Natural killer cell treated with Interleukin-12 subunit alpha and Interleukin-12 subunit beta and Interleukin-15 and Interleukin-18, amount 100 ng/mL, for 72 hours (primary cell): ENCODE measurements at places on chromosomes 5 and 9. TPM values are rescaled to one million over a fixed set of nuclear protein-coding genes. Genes with fewer than 3 reads are reported as not detected.

DNA sequence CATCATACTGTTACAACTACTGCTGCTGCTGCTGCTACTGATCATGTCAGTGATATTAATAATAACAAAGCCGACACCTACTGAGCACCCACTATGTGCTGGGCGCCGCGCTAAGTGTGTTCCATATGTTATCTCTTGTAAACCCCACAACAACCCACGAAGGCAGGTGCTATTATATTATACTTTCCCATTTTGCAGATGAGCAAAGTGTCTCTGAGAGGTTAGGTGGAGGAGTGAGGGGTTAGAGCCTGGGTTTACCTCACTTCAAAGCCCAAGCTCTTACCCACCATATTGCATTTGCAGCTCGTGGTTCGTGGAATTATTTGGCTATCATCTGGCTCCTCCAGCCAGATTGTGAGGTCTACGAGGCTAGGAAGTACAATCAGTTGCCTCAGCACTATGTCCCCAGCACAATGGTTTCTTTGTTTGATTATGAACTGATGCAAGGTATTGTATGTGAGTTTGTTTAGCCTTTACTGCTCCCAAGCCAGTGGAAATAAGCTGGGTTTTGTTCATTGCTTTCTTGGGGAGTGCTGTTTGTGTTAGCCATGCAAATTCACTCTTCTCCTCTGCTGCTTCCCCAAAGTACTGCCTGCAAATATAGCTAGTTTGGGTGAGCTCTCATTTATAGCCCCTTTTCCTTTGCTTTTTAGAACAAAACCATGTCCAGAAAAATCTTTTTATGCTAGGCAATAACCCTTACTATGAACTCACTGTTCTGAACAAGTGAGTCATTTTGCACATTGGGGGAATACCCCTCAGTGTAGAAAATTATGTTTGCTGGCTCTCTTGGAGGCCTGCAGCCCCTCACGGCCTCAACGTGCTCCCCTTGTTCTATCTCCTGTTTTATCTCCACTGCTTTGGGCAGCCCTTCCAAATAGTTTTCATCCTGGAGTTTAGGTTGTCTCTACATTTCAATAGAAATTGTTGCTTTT, 47.9 kb downstream of the ALG2 start:
- H3K36me3 ChIP-seq: no peaks in the 10 kb centered on the region
- peak; percentile 25 for DNase-seq
- peaks cover 52% of the 10 kb centered on the region for H3K4me1 ChIP-seq

The THBS4 gene
- total RNA-seq: 0.31 TPM

DNA sequence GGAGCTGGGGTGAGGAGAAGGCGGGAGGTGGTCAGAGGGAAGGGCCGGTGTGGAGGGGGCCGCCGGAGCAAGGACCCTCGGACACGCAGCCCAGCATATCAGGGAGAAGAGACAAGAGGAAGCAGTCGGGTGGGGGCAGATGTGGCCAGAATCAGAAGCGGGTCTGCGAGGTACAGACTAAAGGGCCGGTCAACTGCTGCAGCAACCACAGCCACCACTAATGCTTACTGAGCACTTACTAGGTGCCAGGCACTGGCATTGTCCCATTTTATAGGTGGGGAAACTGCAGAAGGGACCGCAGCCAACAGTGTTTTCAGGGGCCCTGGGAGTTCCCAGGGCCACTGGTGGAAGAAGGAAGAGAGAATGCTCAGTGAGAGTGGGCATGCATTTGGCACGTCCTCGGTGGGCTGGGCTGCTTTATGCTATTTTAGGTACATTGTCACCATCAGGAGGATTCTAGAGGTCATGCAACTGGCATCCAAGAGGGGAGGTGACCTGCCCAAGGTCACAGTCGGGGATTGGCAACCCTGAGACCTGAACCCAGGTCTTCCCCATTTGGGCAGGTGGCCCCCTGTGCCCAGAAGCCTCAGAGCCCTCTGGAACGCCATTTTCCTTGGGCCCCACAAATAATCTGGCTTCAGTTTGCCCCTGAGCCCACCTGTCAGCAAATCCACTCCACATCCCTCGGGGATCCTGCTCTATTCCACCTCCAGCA, 53.4 kb downstream of the DUSP1 start:
- peaks cover 26% of the 10 kb centered on the region for H3K4me1 ChIP-seq
- no peak overlapping the region for H3K4me3 ChIP-seq
- no peaks in the 10 kb centered on the region for H3K36me3 ChIP-seq
- no peak for DNase-seq
- peaks cover 15% of the 10 kb centered on the region for H3K27me3 ChIP-seq
- H3K27ac ChIP-seq: no peak overlapping the region

The SPINK7 gene
- not detected for total RNA-seq

GRCh38 chr5:147857302-147858129, 21.0 kb upstream of the SCGB3A2 start:
- peak; percentile 68 for DNase-seq
- H3K36me3 ChIP-seq: no peaks in the 10 kb centered on the region
- H3K27me3 ChIP-seq: peaks cover 12% of the 10 kb centered on the region
- H3K27ac ChIP-seq: no peak overlapping the region
- H3K4me3 ChIP-seq: no peak overlapping the region
- no peaks in the 10 kb centered on the region for H3K4me1 ChIP-seq

GRCh38 chr5:87784879-87785495, 372.3 kb upstream of the CCNH start:
- no peaks in the 10 kb centered on the region for H3K4me1 ChIP-seq
- no peak overlapping the region for H3K4me3 ChIP-seq
- peaks cover 40% of the 10 kb centered on the region for H3K27me3 ChIP-seq
- no peak for DNase-seq

The QRFP gene
- total RNA-seq: not detected

The LCP2 gene
- 360 TPM for total RNA-seq

DNA sequence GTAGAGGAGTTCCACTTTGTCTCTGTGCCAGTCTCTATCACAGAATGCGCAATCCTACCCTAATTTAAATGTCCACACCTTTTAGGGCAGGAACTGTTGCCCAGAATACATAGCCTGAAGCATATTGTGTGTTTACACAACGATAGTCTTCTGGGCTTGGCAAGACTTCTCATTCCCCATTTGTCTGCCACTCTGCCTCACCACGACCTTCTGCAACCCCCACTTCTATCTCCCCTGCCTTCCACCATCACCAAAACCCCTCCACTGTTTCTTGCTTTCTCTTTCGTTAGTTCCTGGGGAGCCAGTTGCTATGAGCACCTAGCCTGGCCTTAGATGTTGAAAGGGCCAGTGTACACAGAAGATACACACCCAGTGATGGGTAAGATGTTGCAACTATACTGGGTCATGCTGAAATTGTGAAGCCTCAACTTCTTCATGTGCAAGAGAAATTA, 883 bp upstream of the RNF145 start:
- H3K4me1 ChIP-seq: peaks cover 51% of the 10 kb centered on the region
- no peak for DNase-seq
- H3K36me3 ChIP-seq: peaks cover 16% of the 10 kb centered on the region
- peak overlapping the region; percentile 74 for H3K4me3 ChIP-seq
- peak overlapping the region; percentile 48 for H3K27ac ChIP-seq

DNA sequence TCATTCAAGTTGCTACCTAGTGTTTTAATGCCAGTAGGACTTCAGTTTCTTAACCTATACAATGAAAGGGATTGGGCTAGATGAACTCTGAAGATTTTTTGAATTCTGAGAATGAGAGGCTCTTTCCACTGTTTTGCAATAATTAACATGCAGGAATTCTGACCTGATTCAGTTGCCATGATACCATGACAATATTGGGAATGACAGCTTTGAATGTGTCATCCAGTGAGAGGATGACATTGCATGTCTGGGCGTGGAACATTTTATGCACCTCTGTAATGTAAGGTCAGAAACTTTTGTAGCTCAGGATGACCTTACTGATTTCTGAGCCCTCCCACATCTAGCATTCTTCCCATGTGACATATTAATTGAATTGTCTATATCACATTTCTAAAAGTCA, 30.6 kb upstream of the SPINK5 start:
- H3K27ac ChIP-seq: no peak overlapping the region
- no peak overlapping the region for H3K4me3 ChIP-seq

DNA sequence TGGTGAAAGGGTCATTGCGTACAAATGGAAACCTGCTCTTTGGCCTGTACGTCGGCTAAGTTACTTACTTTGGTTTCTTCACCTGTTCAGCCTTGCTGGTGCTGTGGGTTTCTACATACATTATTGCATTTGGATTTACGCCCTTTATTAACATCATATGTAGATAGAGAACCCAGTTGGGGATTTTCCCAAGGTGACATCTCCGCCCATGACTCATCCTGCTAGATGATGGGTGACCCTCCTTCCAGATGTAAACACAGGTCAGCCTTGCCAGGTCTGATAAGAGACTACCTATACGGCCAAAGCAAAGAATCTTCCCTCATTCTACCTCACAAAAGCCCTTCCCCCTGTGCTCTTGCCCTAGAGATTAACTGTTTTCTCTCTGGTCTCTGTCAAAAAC, 360.9 kb downstream of the KDM4C start:
- no peaks in the 10 kb centered on the region for H3K27me3 ChIP-seq
- peaks cover 10% of the 10 kb centered on the region for H3K36me3 ChIP-seq
- H3K4me1 ChIP-seq: peaks cover 26% of the 10 kb centered on the region
- H3K4me3 ChIP-seq: no peak overlapping the region
- no peak for DNase-seq
- no peak overlapping the region for H3K27ac ChIP-seq

DNA sequence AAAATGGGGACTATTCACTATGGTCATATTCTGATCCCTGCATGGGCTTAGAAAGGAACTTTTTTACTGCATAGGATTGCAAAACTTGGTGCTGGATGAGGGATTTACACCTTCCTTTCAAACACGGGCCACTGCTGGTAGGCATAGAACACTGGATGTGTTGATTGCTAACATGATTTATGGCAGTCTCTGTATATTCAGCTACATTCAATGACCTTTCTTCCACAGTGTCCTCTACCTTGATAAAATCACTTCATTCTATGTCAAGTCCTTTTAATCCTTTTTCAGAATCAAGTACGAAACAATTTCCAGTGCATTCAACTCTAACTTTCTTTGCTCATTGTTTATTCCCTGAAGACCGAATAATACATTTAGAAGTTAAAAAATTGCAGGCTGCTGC, 91.9 kb upstream of the ATG10 start:
- no peak overlapping the region for H3K27ac ChIP-seq
- DNase-seq: no peak
- no peak overlapping the region for H3K4me3 ChIP-seq
- peaks cover 46% of the 10 kb centered on the region for H3K27me3 ChIP-seq

- H3K4me1 ChIP-seq: peaks cover 15% of the 10 kb centered on the region
- H3K27me3 ChIP-seq: peaks cover 14% of the 10 kb centered on the region
- H3K27ac ChIP-seq: no peak overlapping the region
- H3K36me3 ChIP-seq: no peaks in the 10 kb centered on the region
- DNase-seq: no peak
These were observed 24.2 kb upstream of the ANKRD33B start for GRCh38 chr5:10539687-10539998.

DNA sequence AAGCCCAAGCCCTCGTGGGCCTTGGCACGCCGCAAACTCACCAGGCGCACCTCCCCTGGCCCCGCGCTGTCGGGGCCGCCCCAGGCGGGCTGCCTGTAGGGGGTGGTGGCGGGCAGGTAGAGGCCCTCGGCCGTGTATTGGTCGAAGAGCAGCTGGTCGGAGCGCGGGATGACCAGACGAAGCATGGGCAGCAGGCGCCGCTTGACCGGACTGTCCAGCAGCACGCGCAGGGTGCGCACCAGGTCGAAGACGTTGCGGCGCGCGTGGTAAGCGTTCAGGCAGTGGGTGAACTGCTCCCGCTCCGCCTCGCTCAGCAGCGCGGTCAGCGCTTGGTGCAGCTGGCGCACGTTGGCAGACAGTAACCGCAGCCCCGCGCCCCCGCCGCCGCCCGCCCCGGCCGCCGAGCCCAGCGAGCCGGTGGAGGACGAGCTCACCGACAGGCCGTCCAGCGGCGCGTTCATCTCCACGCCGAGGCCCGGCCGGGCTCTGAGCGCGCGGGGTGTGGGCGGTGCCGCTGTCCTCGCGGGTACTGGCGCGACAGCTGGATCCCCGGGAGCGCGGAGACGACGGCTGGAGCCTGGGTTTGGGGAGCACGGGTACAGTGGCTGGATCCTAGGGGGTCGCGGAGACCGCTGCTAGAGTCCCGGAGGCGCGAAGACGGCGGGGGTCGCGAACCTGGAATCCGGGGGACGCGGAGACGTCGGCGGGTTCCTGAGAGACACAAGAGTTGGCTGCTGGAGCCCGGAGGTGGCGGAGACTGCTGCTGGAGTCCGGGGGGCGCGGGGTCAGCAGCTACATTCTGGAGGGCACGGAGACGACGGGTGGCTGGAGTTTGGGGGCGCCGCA, 709 bp downstream of the WHRN start:
- H3K27me3 ChIP-seq: peaks cover 28% of the 10 kb centered on the region
- peaks cover 6% of the 10 kb centered on the region for H3K4me1 ChIP-seq
- H3K27ac ChIP-seq: no peak overlapping the region
- no peaks in the 10 kb centered on the region for H3K36me3 ChIP-seq
- H3K4me3 ChIP-seq: peak overlapping the region; percentile 81
- DNase-seq: no peak

DNA sequence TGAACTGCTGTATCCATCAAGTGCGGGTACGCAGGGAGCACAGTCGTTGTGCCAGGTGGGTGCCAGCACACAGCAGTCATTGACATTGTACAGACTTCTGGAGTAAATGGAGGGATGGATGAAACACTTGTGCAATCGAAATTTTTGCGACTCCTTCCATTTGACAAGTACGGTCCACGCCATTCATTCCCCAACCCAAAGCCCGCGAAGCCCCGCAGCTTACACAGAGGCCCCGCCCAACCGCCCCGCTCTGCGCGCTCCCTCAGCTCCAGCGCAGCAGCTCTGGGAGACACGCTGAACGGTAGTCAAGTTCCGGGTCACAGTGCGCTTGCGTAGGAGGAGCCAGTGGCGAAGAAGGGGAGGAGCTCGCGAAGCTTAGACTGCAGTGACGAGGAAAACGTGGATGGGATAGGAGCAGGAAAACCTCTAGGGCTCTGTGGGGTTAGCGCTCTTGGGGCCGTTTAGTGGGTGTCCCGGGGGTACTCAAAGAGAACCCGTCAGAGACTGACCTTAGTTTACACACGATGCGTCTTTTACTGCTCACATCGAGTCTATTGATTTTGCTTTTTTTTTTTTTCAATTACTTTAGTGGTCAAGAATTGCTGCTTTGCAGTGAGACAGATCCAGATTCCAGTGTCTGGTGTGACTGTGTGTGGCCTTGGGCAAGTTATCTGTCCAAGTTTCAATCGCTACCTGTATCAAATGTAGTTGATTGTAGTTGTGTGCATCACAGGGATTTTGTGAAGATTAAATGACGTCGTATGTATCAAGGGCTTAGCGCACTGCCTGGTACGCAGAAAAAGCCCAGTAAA, 15.3 kb upstream of the MSANTD3 start:
- H3K4me3 ChIP-seq: peak overlapping the region; percentile 88
- peak overlapping the region; percentile 72 for H3K27ac ChIP-seq
- peaks cover 16% of the 10 kb centered on the region for H3K4me1 ChIP-seq

The CCL19 gene
- not detected for total RNA-seq

DNA sequence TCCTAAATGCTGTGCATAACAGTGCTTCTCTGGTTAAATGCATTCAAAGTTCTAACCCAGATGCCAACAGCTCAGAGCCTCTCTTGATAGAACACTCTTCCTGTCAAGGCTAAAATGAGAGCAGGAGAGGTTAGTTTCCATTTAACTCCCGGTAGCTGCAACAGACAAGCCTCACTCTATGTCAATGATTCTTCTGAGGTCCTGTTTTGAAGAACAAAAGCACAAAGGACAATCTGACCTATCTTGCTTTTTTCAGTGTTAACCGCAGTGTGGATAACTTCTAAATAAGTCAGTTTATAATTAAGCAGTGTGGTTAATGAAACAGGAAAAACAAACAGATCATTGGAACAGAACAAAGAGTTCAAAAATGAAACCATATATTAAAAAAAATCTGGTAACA, 80.7 kb downstream of the ANKRD55 start:
- peaks cover 5% of the 10 kb centered on the region for H3K27me3 ChIP-seq
- no peak for DNase-seq
- H3K4me3 ChIP-seq: peak overlapping the region; percentile 37
